Stimulated activated CD4-positive, alpha-beta T cell treated with anti-CD3 and anti-CD28 coated beads, Interleukin-15, amount 100 ng/mL, for 48 hours (primary cell): ENCODE measurements at places on chromosomes 3 and 15.
A peak's percentile ranks its signal among the peaks of the same experiment; 100 is the strongest.

DNA sequence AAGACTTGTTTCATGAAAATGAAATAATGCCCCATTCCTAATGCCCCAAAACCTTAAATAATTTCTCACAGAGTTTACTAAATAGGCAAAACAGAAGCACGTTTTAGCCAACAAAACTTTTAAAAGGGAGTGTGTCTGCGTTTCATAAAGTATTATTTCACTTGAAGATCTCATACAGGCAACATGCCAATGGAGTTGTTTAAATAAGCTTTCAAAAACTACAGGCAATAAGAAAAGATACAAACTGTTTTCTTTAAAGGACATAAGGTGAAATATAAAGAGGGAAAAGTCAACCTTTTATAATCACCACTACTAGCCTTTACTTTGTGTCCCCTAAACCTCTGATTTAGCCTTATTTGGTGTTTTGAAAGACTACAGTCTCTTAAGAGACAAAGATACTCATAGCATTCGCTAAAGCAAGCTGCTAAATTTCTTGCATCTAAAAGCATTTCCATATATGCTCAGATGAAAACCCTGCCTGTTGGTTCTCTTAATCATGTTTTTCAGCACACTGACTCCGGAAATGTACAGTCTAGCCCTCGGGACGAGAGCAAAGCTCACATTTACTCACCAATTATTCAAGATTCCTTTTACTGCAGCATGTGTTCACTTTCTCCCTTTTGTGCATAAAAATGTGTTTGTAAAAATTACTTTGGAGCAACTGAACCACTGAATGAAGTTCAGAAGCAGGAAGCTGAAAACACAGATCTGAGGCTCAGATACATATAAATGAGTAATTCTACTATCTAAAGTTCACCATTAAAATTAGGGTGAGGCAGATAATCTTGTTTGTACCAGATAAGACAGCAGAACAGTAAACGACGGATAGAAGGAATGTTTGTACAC lies 119.0 kb downstream of the GOLIM4 start:
- DNase-seq: no peak

- DNase-seq: no peak
Measured at GRCh38 chr15:57797568-57798267, 91.2 kb downstream of the POLR2M start.

- no peak for DNase-seq
Measured at GRCh38 chr15:80153900-80154299, 1.1 kb downstream of the FAH start.

DNA sequence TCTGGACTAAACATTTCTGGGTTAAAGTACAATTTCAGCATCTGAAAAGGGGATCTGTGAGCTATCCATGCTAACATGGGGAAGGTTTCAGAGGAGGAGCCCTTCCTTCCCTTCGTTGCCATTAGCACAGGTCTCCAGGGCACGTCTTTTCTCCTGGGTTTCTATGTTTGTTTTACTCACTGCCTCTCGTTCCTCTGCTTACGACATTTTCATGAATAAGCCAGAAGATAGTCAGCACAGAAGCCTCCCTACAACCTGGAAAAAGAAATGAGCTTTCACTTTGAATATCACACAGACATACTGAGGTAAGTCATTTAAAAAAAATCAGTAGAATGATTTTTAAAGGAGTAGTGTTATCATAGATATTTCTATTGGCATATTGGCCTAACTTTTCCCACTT lies 117.2 kb upstream of the KCNMB2 start:
- no peak for DNase-seq

GRCh38 chr3:119560160-119560559 lies 746 bp upstream of the CD80 start:
- no peak for DNase-seq

DNA sequence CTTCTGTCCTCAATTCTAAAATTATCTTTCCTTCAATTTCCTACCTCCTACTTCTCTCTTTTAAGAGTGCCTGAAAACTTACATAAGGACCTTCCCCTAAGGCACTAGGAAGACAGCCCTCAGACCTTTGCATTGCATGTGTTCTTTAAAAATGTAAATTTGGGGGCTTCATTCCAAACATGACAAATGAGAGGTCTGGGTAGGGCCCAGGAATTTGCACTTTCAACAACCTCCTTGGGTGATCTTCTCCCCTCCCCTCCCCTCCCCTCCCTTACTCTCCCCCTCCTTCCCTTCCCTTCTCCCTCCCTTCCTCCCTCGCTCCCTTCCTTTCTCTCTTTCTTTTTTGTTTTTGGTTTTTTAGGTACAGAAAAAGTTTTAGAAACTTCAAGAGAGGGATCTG lies 18.7 kb downstream of the USF3 start:
- DNase-seq: no peak

DNA sequence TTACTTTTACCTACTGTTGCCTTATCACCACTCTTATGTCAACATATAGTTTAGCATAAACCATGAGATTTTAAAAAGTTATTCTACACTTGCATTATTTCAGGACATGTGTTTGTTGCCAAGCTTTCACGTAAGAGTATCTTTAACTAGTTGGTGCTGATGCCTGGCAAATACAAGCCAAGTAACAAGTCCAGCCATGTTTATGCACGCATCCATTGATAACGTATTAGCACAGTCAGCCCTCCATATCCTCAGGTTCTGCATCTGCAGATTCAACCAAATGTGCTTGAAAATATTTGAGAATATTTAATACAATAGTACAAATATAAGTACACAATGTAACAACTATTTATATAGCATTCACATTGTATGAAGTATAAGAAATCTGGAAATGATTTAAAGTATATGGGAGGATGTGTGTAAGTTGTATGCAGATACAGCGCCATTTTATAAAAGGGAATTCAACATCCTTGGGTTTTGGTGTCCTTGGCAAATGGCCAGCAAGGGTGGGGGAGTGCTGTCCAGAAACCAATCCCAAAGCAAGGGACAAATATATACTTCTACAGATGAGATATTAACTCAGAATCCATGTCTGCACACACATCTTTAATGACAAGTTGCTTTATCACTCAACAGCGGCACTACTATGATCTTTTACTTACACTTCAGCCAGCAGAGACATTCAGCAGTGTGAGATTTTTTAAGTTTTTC lies 8.7 kb upstream of the SETD5 start:
- DNase-seq: no peak

GRCh38 chr15:84398763-84399701 lies 163.5 kb downstream of the GOLGA6L4 start:
- no peak for DNase-seq

DNA sequence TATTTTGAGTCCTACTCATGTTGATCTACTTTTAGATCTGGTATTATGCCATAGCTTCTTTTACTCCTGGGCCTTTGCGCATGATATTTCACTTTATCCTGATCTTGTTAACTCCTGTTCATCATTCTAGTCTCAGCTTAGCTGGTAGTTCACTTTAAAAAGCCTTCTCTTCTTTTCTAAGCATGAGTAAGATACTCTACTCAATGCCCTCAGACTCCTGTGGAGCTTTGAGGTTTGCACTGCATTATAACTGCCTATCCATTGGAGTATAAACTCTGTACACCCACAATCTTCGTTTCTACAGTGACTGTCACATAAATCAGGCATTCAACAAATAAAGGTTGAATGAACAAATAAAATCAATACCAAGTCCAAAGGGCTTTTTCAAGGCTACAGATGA lies 357.9 kb upstream of the KCNH8 start:
- no peak for DNase-seq

DNA sequence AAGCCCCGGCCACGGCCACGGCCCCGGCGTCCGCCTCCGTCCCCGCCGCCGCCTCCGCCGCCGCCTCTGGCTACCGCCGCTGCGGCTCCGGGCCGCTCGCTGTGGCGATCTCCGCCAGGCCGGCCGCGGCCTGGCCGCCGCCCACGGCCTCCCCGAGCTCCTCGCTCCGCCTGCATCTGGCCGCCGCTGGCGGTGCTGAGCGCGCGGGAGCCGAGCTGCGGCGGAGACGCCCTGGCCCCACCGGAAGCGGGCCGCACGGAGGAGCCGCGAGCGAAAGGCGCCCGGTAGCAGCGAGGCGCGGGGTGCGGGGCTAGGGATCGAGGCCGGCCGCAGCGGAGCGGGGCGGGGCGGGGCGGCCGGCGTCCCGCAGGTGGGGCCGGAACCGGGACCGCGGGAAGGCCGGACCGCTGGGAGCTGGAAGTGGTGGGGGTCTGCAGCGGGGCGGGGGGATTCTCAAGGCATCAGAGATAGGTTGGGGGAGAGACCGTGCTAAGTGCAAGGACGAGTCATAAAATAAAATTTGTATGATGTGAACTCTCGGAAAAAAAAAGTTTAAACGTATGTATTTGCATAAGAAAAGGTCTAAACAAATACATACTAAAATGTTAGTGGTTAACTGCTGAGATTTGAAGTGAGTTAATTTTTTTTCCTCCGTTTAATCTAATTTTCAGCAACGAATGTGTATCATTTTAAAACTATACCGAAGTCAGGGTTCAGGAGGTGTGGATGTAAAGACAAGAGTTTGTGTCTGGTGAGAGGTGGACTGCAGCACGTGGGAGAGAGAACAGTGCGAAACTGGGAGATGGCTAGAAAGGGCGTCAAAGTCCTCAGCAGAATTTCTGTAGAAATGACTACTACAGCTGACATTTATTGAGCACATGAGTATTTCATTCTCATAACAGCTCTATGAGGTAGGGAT lies at the start of gene AVEN:
Gene AVEN (minus strand): TSS at position 334 of the 919 bp plus-strand sequence. CDS start 158 bp downstream, at position 176.
- peak; percentile 60 for DNase-seq

DNA sequence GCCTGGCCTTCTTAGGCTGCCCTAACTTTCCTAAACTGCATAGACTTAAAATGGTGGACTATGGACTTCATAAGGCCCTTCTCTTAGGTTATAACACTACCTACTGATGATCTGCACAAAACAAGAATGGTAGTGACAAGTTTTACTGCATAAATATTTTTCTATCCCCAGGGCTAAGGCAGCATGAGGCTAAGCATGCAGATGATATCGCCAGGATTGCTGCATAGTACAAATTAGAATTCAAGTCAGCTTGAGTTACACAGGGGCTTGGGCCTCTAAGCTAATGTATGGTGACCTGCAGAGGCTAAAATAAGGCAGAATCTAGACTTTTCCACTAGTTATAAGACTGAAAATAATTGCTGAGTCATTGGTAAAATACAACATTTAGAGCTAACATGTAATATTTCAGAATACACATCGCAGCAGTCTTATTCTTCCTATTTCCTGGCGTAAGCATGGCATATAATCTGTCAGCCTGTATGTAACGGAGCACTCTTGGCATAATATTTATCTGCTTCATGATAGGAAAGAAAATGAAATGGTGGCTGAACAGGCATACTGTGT lies 15.3 kb upstream of the RBMS3 start:
- DNase-seq: no peak

- DNase-seq: no peak
Measured at GRCh38 chr15:93458597-93458996, 369.6 kb upstream of the RGMA start.
